Activated T-helper 17 cell treated with anti-CD3 and anti-CD28 coated beads, Interleukin-2, amount 50 U/mL, for 72 hours (primary cell): ENCODE measurements at places on chromosomes 13 and 19. TPM values are rescaled to one million over a fixed set of nuclear protein-coding genes. Genes with fewer than 3 reads are reported as not detected.

GRCh38 chr19:6740589-6741343, 1.3 kb downstream of the TRIP10 start:
- ATAC-seq, result no peak

DNA sequence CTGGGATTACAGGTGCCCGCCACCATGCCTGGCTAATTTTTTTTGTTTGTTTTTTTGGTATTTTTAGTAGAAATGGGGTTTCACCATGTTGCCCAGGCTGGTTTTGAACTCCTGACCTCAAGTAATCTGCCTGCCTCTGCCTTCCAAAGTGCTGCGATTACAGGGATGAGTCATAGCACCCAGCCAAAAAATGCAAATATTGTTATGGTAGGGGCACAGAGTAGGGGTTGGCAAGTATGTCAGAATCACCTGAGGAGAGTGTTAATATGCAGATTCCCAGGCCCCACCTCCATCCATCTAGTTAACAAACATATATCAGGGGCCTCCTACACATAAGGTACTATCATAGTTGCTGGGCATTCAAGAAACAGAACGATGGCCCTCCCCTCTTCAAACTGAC, 44.7 kb downstream of the VAV1 start:
- ATAC-seq, result no peak

GRCh38 chr13:113928685-113929627, 44.9 kb downstream of the C13orf46 start:
- ATAC-seq, result no peak

DNA sequence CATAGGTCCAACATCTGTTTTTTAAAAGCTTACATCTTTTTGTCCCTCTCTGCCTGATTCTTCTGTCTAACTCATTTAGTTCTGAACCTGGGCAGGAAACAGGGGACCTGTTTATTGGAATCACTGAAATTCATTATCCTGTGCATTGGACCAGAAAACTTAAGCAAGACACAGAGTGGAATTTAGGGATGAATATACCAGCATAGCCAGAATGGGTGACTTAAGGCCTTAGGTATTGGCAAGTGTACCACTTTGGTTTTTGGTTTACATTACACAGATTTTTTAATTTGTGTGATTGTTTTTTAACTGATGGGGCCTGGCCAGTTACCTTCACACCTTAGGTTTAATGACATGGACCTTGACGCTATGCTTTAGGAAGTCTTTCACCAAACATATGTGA, 232.5 kb downstream of the GPC5 start:
- ATAC-seq, result no peak

RFX2 gene
- total RNA-seq, result 9.7 TPM

GRCh38 chr13:29654384-29654783, 58.9 kb upstream of the SLC7A1 start:
- no peak for ATAC-seq

DNA sequence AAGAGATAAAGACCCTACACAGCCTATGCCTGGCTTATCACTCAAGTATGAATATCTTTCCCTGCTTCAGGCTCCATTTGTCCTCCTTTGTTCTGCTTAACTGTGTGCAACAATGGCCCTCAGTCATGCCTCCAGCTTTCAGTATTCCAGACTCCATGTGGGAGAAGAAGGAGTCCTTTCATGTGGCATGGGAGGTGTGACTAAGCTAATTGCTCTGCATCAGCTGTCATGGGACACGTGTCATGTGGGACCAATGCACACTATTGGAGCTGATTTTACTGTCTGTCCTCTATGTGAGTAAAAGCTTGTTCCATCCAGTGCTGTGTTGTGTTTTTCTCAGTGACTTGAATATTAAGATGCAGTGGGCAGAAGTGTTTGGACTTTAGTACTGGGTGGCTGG, 1198.3 kb downstream of the OLFM4 start:
- no peak for ATAC-seq

LILRA1 gene
- total RNA-seq, result not detected

C19orf85 gene
- not detected for total RNA-seq

DNA sequence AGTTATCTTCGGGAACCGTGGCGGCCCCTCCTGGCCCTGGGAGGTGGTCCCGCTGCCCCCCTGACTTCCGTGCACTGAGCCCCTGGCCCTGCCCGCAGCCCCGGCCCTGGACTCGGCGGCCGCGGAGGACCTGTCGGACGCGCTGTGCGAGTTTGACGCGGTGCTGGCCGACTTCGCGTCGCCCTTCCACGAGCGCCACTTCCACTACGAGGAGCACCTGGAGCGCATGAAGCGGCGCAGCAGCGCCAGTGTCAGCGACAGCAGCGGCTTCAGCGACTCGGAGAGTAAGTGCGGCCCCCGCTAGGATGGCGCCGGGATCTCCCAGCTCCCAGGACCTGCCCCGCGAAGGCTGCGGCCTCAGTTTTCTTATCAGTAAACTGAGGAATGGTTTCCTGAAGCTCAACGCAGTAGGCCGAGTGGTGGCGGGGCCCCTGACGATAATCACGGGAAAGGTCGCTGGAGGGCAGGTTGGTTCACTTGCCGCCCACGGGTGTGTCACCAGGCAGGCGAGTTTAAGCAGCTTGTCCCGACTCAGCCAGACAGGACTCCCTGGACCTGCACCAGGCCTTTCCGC, 924 bp downstream of the RGCC start:
- peak; percentile 20 for ATAC-seq

DNA sequence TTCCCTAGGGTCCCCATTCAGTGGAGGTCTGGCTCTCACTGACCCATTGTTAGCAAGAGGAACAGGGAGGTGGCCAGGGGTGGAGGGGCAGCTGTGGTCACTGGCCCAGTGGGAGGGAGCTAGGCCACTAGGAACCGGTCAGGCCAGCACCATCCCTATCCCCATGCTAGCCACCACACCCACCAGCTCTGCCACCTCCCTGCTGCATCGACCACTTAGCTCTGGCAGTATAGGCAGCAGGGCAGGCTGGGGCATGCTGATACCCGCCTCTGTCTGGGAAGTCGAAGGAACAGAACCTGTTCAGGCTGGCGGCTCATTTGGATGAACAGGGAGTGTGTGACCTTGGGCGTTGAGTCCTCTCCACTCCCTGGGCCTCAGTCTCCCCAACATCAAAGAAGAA, 4.7 kb downstream of the PPP1R13L start:
- ATAC-seq, result no peak

GRCh38 chr13:110561344-110562035, at the start of gene RAB20:
Gene RAB20, minus strand, starts transcription at chr13:110561722. Its CDS starts 203 bp downstream, at chr13:110561519.
- peak; percentile 73 for ATAC-seq

- ATAC-seq, result no peak
These were observed 244.5 kb downstream of the DNAJC15 start for GRCh38 chr13:43267916-43268315.

DIRAS1 gene
- 0.61 TPM for total RNA-seq

DNA sequence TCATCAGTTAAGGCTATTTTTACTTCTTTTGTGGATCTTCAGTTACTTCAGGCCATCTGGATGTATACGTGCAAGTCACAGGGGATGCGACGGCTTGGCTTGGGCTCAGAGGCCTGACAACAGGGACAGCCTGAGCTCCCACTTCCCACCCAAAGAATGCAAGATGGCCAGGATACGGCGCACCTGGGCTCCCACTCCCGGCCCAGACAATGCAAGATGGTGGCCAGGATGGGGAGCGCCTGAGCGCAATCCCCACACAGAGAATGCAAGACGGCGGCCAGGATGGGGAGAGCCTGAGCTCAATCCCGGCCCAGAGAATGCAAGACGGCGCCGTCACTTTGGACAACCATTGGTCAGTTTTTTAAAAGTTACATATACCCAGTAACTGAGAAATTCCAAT, 25.3 kb upstream of the MIER2 start:
- no peak for ATAC-seq

GRCh38 chr19:52535771-52536447, 8.4 kb downstream of the ZNF808 start:
- peak; percentile 97 for ATAC-seq

- ATAC-seq, result no peak
These were observed 85.7 kb downstream of the ZAR1L start for GRCh38 chr13:32229443-32229842.

DNA sequence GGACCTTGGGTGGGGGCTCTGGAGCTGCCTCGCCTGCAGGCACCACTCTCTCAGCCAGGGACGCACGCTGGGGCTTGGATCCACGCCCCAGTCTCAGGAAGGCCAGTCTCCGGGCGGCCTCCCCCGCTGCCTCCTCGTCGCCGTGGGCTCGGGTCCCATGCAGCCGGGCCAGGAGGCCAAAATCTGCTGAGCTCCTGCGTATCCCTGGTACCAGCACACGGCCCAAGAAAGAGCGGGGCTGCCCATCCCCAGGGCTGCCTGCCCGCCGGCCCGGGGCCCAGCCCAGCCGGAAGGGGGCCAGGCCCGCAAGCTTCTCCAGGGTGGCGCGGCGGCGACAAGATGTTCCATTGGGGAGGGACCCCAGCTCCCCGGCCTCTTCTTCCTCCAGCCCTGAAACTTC, 6.7 kb downstream of the EXOC3L2 start:
- no peak for ATAC-seq

HCST gene
- total RNA-seq, result 47.6 TPM

- ATAC-seq, result no peak
These were observed 3.4 kb upstream of the POLD1 start for GRCh38 chr19:50380751-50381151.

GRCh38 chr13:30752201-30752797, 17.0 kb downstream of the ALOX5AP start:
- no peak for ATAC-seq

DNA sequence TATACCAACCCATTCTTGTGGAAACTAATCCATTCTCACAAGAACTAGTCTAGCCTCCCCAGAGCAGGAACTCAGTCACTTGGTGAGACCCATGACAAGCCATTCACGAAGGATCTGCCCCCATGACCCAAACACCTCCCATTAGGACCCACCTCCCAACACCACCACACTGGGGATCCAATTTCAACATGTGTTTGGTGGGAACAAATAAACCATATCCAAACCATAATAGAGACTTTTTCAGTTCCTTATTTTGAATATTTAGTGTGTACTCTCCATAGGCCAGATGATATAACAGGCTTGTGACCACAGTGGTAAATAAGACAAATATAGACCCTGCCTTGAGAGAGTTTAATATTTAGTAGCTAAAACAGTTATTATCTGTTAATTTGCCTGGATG, 227.5 kb upstream of the SERP2 start:
- no peak for ATAC-seq

RASL11A gene
- 5.5 TPM for total RNA-seq

DNA sequence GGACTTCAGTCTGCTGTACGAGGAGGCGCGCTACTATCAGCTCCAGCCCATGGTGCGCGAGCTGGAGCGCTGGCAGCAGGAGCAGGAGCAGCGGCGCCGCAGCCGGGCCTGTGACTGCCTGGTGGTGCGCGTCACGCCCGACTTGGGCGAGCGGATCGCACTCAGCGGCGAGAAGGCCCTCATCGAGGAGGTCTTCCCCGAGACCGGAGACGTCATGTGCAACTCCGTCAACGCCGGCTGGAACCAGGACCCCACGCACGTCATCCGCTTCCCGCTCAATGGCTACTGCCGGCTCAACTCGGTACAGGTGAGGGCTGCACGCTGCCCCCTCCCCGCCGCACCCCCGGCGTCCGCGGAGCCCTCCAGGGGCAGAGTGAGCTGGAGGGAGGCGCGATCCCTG, 14.6 kb downstream of the KCTD15 start:
- no peak for ATAC-seq

ZNF284 gene
- 1.2 TPM for total RNA-seq

GRK1 gene
- 0.64 TPM for total RNA-seq

C5AR1 gene
- total RNA-seq, result 2.4 TPM

GRCh38 chr13:28830580-28830979, 10.4 kb downstream of the MTUS2 start:
- no peak for ATAC-seq

DNA sequence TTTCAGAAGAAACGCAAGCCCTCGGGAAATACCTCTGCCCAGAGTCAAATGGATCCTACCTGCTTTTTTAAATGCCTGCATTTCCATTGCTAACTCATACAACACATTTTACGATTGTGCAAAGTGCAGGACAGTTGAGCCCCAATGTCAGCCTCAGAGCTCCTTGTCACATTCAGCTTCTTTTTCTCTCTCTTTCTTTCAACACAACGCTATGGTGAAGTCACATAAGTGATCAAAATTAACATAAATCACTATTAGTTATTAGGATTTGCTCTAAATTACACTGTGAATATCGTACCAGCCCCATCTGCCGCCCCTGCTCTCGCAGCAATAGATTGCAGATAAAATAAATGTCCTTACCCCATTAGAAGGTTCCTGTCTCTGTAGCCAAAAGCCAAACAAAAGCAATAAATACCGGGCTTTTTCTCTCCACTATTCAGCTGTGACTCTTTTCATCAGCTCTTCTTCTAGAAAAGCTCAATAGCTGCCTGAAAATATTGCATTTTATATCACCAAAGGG, 8.8 kb downstream of the POU4F1 start:
- ATAC-seq, result no peak

GRCh38 chr13:99058527-99059495, 80.9 kb upstream of the DOCK9 start:
- peak; percentile 8 for ATAC-seq

ZNF556 gene
- total RNA-seq, result 0.95 TPM

DNA sequence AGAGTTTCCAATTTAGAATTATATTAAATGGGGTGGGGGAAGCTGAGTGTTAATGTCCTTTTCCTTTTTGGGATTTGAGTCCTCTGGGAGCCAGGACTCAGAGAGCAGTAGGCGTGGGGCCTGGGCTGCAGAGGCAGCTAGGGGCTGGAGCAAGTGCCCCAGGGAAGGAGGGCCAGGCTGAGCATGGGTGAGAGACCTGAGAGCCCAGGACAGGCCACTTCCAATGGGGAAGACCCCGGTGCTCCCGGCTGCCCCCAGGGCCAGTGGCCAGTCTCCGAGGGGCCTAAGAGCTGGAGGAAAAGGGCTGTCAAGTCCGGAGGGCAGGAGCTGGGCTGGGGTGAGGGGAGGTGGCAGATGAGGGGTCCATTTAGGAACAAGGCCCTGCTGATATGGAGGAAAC, 371.5 kb downstream of the ZNF536 start:
- ATAC-seq, result no peak

GRCh38 chr13:26300140-26300539, 46.2 kb downstream of the CDK8 start:
- no peak for ATAC-seq

KCNJ14 gene
- 2.1 TPM for total RNA-seq

PGLYRP2 gene
- not detected for total RNA-seq

DNA sequence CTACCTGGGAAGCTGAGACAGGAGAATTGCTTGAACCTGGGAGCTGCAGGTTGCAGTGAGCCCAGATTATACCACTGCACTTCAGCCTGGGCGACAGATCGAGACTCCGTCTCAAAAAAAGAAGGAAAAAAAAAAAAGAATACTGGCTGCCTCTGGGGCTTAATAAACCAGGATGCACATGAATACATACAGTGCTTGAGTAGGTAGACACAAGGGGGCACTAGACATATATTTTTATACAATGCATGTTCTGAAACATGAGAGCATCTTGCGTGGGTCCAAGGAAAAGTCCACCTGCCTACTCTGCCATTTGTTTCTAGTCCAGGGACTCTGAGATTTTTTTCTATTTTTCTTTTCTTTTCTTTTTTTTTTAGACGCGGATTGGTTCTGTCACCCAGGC, 31.2 kb downstream of the KEAP1 start:
- no peak for ATAC-seq

SMIM44 gene
- total RNA-seq, result not detected
